ENCODE measurements at places on chromosomes 7 and 10.

- DNase-seq: no peak
Measured at GRCh38 chr7:114084002-114084471, 165.2 kb upstream of the PPP1R3A start.

DNA sequence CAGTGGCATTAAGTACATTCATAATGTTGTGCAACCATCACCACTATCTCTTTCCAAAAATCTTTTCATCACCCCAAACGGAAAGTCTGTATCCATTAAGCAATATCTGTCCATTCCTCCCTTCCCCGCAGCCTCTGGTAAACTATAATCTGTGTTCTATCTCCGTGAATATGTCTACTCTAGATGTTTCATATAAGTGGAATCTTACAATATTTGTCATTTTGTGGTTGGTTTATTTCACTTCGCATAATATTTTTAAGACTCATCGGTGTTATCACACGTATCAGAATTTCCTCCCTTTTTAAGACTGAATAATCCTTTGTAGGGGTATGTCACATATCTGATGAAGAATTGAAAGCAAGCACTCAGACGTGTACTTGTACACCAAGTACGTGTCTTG lies 86.0 kb upstream of the FGFR2 start:
- DNase-seq: no peak

DNA sequence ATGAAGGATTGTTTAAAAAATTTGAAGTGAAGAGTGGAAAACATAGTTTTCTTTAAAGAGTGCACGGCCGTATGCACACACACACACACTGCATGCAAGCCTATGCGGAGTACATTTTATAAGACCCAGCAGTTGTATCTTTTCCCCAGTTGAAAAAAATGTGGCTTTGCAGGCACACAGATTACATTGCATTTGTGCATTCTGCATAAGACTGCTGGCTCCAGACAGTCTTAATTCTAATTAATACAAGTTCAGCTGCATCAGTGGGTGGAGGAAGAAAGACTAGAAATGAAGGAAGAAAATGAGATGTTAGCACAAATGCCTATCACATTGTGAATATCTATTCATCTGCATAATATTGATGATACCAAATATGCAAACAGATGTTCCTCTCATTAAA lies 79.6 kb downstream of the FAM204A start:
- no peak for DNase-seq

GRCh38 chr7:999941-1000935 lies 17.3 kb downstream of the CYP2W1 start:
- no peak for DNase-seq

DNA sequence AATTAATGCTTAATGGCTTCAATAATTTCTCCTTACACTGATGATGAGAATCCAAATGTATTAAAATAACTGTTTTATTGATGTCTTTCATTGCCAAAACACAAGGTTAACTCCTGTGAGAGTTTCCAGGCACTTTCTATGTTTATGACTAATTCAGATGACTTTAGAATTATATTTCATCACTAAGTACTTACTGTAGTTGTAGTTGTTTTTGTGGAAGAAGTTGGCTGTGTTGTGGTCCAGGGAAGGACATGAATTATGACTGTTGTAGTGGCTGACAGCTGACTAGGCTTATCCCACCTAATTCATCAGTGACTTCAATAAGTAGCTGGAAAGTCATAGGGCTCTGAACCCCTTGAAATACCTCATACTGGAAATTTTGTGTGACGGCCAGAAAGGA lies 254.8 kb downstream of the HGF start:
- DNase-seq: no peak
